Astrocyte of the spinal cord (primary cell): ENCODE measurements at places on chromosomes 6 and 20.

DNA sequence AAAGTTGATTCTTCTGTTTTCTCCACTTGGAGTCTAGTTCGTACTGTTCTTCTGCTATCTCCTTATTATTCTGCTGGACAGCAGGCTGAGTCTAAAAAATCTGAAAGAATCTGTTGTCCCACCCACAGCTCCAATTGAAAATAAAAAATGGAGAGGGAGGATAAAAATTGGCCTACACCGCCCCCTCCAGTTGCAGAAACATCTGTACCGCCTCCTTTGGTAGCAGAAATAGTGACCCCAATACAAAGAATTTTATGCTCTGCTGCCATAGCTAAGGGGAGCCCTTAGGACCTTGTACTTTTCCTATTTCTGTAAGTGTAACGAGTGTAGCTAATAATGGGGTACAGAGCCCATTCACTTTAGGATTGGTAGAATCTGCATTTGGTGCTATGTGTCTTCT, 4.9 kb upstream of the FKBP1A start:
- no peak for DNase-seq

DNA sequence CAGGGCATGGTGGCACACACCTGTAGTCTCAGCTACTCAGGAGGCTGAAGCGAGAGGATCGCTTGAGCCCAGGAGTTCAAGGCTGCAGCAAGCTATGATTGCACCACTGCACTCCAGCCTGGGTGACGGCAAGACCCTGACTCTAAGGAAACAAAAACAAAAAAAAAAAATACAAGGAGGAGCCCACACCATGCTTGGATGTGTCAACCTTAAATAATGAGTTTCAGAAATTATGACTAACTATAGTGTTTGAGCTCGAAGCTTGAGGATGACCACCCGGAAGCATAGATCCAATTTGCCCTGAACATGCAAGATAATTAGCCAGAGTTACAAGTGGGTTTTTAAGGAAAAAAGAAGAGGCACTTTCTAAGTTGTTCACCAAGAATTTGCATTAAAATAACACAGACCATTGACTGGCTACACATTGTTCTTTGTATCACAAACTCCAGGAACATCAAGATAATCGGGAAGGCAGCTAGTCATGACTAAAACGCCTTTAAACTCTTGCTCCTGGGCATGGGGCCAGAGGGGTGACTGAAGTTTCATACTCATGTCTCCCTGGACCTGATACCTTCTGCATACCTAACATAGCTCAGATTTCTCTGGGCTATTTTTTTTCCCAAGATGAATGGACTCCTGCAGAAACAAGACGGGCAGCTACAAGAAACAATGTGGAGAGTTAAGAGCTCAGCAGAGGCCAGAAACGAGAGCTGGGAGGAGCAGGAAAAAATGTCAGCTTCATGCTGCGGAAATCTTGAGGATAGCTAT, 289.6 kb downstream of the PREX1 start:
- peak; percentile 59 for DNase-seq

DNA sequence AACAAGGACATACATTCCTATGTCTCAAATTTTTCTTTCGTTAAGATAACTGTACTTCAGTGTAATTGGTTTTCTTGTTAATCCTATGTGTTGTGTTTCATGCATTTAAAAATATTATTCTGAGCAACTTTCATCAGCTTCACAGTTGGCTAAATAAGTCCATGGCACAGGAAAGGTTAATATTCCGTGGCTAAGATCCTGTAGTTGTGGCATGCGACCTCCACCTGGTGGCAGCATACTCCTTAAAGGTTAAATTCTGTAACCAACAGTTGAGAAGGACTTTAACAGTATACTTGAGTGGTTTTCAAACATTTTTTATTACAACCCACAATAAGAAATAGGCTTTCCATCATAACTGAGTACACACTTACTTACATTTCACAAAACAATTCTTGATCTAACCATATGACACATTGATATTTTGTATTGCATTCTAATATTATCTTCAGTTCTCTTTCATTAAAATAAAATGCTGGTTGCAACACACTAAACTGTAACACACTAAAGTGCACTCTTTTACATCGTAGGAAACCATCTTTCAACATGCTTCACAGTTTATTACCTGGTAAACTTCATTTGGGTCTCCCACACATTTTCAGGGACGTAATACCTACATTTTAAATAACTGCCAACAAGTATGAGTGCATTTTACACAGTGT, 118.3 kb downstream of the SLX4IP start:
- peak; percentile 86 for DNase-seq

DNA sequence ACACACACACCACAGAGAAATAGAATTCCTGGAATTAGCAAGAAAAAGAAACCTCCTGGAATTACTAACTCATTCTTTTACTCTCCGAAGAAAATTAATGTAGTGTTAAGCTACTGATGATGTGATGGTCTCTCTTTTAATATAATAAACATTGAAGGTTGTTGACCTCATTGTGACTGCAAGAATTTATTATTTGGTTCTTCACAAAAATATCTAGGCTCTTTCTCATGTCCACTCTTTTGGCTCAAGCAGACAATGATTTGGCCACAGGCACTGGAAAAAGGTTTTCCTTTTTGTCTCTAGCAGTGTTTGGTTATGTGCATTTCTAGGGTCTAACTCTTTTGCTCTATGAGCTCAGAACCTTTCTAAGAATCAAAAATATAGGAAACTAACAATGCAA, 811.9 kb downstream of the TENT5A start:
- DNase-seq = no peak

DNA sequence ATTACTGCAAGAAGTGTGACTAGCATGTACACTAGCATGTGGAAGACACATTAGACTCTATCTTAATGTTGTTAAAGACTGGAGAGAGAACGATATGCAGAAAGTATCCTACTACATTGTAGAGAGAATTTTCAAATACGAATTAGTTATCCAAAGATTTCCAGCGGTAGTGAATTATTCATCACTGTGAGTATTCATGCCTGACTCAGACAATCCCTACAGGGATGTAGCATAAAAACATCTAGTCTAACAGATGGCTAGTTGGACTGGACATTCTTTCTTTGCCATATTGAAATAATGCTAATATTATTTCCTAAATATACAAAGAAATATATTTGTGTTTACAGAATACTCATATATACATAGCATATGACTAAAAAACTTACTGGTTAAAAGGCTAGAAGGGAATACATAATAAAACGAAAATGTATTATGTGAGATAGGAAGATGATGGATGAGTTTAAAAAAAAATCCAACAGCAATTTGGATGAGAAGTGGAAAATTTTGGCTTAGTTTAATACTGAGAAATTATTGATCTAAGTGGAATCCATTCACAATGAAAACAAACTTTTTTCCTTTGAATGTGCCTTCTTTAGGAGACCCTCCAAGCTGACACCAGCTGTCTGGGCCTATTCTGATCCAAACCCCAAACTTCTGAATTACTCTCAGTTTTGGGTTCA, 580.7 kb downstream of the RFPL4B start:
- peak; percentile 33 for DNase-seq

GRCh38 chr6:33808641-33809180, 4.9 kb upstream of the MLN start:
- DNase-seq = no peak

DNA sequence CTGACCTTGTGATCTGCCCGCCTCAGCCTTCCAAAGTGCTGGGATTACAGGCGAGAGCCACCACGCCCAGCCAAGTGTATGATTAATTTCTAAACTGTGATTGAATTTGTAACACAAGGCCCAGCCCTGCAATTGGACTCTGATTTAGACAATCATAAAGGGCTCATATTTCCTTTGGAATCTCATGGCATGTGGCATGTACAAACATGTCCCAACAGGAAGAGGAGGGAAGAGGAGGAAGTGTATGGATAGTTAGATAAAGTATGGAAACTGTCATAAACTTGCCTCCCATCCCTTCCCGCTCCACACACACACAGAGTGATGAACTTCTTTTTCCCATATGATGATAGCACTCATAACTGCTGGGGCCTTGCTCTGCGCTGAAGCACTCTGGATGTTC, 27.2 kb upstream of the QKI start:
- no peak for DNase-seq

- no peak for DNase-seq
Observed at GRCh38 chr6:139416146-139416545, 41.7 kb upstream of the CITED2 start.

GRCh38 chr6:155388591-155388990, 67.0 kb downstream of the NOX3 start:
- DNase-seq = no peak

DNA sequence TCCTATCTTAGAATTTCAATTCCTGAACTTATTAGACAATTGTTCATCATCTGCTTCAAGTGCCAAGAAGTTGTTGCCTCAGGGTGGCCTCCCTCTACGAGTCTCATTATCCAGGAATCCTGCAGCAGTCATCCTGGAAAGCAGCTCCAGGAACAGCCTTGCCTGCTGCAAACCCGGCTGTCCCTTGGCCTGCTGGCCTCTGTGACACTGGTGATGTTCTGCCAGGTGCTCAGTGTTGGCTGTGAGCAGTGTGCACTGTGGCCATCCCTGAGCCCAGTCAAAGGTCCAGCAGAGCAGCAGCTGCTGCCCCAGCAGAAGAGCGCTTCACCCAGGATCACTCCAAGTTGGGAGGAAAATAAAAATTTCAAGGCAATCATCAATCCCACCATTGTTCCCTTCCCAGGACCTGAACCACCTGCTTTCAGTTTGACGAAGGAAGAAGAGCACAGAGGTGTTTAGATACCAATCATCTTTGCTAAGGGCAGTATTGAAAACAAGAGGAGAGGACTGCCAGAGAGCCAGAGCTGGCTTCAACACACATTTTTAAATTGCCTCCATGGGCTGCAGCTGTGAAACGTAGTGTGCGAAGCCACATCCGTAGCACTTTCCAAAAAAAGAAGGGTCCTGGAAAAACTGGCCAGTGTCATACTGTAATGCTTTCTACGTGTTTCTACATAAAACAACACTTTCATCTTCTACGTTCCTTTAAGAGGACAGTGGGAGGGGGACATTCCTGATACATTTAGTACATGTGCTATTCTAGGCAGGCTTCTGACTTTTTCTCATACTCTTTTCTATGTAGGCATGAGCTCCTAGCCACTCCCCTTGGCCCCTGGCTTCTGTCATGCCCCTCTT, 7.2 kb upstream of the FAM50B start:
- peak; percentile 52 for DNase-seq

GRCh38 chr20:20491784-20492264, 123.9 kb downstream of the INSM1 start:
- no peak for DNase-seq

DNA sequence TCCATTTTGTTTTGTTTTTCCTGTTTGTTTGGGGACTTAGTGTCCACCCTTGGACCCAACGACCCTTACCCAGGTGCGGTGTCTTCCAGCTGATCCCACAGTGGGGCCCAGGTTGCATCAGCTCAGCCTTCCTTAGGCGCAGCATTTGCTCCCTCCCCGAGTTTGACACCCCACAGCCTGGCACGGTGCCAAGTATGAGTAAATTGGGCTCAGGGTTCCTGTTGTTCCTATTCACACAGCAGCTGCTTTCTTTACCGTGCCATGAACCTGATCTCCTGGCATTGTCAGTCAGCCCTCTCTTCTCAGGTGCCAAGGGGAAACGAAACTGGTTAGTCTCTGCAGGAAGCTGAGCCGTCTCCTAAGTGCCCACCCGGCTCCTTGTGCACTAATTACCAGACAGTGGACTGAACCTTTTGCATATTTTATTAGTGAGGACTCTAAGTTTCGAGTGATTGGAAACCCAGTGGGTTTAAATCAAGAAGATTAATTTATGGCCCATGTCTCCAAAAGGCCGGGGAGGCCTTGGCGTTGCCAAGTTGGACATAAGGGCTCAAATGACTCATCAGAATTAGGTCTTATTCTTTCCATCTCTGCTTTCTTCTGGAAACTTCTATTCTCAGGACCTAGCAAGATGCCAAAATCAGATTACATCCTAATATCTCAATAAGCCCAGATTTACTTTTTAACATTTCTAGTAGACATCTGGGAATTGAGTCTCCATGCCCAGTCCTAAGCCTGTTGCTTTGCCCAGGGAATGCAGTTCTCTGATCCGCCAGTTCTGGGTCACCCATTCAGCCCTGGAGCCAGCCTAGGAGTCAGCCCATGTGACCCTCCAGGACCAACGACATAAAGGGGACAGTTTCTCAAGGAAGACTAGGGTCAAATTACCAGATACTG, 68.8 kb downstream of the TSHZ2 start:
- DNase-seq = no peak

GRCh38 chr20:17372806-17373440, 146.1 kb downstream of the PCSK2 start:
- no peak for DNase-seq

DNA sequence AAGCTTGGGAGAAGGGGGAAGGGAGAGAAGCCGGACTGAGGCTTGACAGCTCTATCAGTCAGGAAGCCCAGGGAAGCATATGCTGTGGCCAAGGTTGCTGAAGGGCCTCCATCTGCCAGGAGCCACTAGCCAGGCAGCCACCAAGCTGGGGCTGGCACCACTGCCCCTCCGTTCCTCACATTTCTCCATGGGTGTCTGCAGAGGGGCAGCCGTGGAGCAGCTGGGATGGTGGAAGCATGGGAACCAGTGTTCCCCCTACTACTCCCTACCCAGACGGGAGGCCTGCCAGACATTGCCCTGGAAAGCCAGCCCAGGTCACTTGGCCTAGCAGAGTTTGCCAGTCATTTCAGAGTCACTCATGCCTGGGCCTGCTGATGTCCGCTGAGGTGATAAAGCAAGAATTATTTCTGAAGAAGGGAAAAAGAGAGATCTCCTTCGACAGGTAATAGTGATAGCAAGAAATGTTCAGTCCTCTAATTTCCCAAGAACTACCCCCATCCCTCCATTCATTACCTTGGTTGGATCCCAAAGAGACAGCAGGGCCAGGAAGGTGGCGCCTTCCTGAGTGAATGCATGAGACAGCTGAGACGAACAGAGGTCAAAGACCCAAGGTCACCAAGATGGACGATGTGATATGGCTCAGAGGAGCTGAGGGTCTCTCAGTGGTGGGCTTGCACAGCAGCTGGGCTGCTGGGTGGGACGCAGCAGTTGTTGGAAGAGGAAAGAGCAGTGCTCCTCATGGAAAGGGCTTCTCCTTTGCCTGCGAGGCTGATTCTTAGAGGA, 21.9 kb downstream of the SNPH start:
- DNase-seq = no peak

DNA sequence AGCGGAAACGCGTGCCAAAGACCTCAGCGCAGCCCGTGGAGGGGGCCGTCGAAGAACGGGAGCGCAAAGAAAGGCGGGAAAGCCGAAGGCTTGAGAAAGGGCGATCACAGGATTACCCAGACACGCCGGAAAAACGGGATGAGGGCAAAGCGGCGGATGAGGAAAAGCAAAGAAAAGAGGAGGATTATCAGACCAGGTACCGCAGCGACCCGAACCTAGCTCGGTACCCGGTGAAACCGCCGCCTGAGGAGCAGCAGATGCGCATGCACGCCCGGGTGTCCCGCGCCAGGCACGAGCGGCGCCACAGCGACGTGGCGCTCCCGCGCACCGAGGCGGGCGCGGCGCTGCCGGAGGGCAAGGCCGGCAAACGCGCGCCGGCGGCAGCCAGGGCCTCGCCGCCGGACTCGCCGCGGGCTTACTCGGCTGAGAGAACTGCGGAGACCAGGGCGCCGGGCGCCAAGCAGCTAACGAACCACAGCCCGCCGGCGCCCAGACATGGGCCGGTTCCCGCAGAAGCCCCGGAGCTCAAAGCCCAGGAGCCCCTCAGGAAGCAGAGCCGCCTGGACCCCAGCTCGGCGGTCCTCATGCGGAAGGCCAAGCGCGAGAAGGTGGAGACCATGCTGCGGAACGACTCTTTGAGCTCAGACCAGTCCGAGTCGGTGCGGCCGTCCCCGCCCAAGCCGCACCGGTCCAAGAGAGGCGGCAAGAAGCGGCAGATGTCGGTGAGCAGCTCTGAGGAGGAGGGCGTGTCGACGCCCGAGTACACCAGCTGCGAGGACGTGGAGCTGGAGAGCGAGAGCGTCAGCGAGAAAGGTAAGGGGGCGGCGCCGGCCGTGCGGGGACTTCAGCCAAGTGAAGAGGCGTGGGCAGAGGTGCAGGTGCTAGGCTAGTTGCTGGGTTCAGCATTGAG, 296.2 kb downstream of the RIMS1 start:
- DNase-seq = peak; percentile 43
